ENCODE measurements at places on chromosomes 1 and 21.
A peak's percentile ranks its signal among the peaks of the same experiment; 100 is the strongest.

GRCh38 chr1:208766832-208767231 lies 522.6 kb upstream of the PLXNA2 start:
- no peak for DNase-seq

- no peak for DNase-seq
Observed at GRCh38 chr1:15288173-15288926, 41.3 kb downstream of the FHAD1 start.

DNA sequence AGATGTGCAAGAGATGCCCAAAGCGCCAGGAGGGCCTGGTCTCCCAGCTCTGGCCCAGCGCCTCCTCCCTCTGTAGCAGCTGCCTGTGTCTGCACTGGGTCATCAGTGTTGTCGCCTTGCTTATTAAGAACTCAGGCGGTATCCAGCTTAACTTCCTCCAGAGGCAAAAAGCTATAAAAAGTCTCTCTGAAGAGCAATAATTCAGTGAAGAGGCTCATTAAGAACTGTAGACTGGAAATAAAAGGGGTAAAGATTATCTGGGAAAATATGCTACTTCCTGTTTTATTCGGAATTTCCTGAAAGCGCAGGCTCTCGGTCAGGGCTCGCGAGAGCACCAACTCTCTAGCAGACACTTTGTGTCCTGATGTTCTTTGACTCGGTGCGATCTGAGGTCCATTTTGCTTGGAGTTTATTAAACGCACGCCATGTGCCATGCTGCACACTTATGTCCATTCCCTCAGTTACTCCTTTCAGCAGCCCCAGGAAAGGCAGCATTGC lies 70.4 kb downstream of the MRPS6 start:
- DNase-seq, result no peak

DNA sequence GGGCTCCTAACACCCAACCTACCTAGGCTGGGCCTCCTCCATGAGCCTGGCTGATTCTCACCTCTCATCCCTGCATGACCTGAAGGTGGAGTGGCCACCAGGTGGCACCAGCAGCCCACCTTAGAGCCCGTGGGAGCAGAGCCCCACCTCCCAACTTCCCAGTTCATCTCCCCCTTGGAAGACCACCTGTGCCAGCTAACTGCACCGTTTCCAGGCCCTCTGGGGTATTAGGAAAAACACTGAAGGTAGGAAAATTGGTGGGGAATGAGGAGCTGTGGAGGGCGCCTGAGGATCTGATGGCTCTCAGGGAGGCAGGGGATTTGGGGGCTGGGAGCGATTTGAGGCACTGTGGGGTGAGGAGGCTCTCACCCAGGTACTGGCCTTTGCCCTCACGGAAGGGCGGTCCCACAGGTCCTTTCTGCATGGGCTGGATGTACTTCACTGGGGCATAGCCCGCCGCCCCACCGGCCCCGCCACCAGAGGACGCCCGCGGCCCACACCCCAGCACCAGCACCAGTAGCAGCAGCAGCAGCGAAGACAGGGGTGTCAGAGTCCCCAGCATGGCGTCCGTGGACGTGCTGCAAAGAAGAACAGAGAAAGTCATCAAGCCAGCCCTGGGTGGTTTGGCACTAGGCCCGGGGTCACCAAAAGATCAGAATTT lies 11.1 kb downstream of the ADPRS start:
- peak; percentile 55 for DNase-seq

- DNase-seq, result no peak
Observed at GRCh38 chr1:71885171-71885570, 397.2 kb downstream of the NEGR1 start.

DNA sequence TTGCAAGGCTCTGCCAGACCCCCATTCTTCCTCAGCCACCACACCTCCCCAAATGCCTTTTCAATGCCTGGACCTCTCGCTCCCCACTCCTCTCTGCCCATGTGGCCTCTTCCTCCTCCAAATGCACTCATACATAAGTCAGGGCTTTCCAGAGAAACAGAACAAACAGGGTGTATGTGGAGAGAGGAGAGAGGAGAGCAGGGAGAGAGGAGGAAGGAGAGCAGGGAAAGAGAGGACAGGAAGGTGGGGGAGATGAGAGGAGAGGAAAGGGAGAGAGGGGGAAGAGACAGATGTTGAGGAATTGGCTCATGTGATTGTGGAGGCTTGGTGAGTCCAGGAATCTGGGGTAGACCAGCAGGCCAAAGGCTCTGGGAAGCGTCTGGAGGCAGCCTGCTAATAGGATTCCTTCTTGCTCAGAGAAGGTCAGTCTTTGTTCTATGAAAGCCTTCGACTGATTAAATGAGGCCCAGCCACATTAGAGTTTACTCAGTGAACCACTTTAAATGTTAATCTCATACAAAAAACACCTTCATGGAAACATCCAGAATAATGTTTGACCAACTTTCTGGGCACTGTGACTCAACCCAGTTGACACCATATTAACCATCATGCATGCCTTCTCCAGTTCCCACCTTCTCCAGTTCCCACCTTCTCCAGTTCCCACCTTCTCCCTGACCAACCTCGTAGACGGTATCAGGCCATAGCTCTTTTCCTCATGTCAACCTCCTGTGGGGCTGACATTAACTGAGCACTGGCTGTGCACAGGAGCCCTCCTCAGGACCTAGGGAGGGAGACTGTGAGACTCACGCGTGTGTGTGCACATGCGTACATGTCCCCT lies 11.3 kb upstream of the LGR6 start:
- no peak for DNase-seq

- no peak for DNase-seq
Observed at GRCh38 chr1:85019994-85020393, 23.1 kb upstream of the MCOLN2 start.

DNA sequence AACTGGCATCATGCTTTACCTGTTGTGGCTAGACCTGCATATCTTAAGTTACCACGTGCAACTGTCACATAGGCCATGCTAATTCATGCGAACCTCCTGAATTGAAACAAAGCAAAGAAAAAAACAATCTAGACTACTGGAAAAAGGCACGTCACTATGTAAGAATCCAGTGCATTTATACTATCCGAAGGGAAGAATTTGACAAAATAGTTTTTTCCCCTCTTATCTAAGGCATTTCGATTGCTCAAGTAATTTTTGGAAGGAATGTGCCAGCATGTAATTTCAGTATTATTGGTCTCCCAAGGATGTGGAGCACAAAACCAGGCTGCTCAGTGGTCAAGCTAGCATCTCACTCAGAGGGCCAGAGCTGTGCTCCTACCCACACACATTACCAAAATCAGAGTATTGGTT lies 31.5 kb upstream of the C1orf198 start:
- no peak for DNase-seq

Data from CD8-positive, alpha-beta T cell (primary cell).